ENCODE measurements at places on chromosomes 5 and 9. TPM values are rescaled to one million over a fixed set of nuclear protein-coding genes. Genes with fewer than 3 reads are reported as not detected.
A peak's percentile ranks its signal among the peaks of the same experiment; 100 is the strongest.

Gene IFNA1
- total RNA-seq = not detected

DNA sequence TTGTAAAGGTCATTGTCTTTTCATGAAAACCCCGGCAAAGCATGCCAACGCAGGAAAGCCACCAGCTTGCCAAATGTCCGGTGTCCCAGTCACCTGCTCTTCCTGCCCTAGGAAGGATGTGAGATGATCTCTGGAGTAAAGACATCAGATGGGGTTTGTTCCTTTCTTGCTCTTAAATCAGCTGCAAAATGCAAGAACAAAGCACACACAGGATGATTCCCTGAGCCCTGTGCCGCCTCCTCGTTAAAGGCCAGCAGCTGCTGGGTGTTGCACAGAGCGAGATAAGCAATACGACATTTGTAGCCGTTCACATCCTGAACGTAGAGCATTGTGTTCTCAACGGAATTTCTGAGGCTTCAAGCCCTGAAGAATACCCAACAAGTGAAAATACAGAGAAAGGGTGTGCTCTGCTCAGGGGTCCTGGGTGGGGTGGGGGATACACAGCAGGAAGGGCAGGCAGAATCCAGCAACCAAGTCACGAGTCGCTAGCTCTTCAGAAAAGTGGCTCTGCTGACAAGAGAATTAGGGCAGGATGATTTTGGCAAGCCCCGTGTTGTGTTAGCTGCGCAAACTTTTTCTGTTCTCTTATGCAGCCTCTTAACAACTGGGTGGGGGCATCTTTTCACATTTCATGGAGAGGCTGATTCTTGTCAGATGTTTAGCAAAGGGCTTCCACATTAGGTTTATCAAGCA, 229.2 kb upstream of the MAP3K1 start:
- H3K36me3 ChIP-seq = no peaks in the 10 kb centered on the region
- H3K4me1 ChIP-seq = no peaks in the 10 kb centered on the region
- no peaks in the 10 kb centered on the region for H3K27me3 ChIP-seq

- no peak overlapping the region for H3K4me3 ChIP-seq
- H3K27ac ChIP-seq = no peak overlapping the region
- H3K36me3 ChIP-seq = peaks cover 1% of the 10 kb centered on the region
- no peaks in the 10 kb centered on the region for H3K27me3 ChIP-seq
- DNase-seq = no peak
- no peaks in the 10 kb centered on the region for H3K4me1 ChIP-seq
Measured at GRCh38 chr5:136066661-136067271, 38.0 kb downstream of the TGFBI start.

Gene TSSK1B
- total RNA-seq = 0.18 TPM

DNA sequence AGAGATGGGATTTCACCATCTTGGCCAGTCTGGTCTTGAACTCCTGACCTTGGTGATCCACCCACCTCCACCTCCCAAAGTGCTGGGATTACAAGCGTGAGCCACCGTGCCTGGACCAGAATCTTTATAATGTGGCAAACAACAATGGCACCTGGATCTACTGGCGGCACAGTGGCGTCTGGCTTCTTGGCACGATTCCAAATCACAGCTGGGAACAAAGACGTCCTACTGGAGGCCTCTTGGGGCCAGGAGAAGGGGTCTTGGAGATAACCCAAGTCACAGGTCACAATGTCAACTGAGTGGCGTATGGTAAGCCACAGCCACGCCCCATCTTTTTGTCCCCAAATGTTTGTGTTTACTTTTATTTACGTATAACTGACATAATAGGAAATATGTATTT, 77.8 kb upstream of the RAPGEF1 start:
- no peak for DNase-seq
- no peaks in the 10 kb centered on the region for H3K27me3 ChIP-seq
- no peak overlapping the region for H3K4me3 ChIP-seq

GRCh38 chr5:143977891-143978461, 166.0 kb downstream of the HMHB1 start:
- no peaks in the 10 kb centered on the region for H3K36me3 ChIP-seq
- no peaks in the 10 kb centered on the region for H3K27me3 ChIP-seq
- no peaks in the 10 kb centered on the region for H3K4me1 ChIP-seq
- DNase-seq = no peak

GRCh38 chr5:2093859-2094615, 211.3 kb upstream of the IRX4 start:
- H3K27me3 ChIP-seq = no peaks in the 10 kb centered on the region
- H3K36me3 ChIP-seq = no peaks in the 10 kb centered on the region
- peak; percentile 54 for DNase-seq
- no peaks in the 10 kb centered on the region for H3K4me1 ChIP-seq

Gene CYSRT1
- not detected for total RNA-seq

- H3K4me3 ChIP-seq = no peak overlapping the region
- H3K4me1 ChIP-seq = no peaks in the 10 kb centered on the region
- H3K36me3 ChIP-seq = peaks cover 4% of the 10 kb centered on the region
- no peak overlapping the region for H3K27ac ChIP-seq
Measured at GRCh38 chr5:54558362-54558761, 40.8 kb downstream of the SNX18 start.

- no peaks in the 10 kb centered on the region for H3K27me3 ChIP-seq
- no peak for DNase-seq
- H3K27ac ChIP-seq = no peak overlapping the region
- H3K4me3 ChIP-seq = no peak overlapping the region
- H3K36me3 ChIP-seq = no peaks in the 10 kb centered on the region
Measured at GRCh38 chr9:91034976-91035824, 233.6 kb downstream of the SYK start.

Gene CXCL14
- total RNA-seq = 219 TPM

Gene CD74
- total RNA-seq = 677 TPM

Gene KIF27
- total RNA-seq = 8.0 TPM

DNA sequence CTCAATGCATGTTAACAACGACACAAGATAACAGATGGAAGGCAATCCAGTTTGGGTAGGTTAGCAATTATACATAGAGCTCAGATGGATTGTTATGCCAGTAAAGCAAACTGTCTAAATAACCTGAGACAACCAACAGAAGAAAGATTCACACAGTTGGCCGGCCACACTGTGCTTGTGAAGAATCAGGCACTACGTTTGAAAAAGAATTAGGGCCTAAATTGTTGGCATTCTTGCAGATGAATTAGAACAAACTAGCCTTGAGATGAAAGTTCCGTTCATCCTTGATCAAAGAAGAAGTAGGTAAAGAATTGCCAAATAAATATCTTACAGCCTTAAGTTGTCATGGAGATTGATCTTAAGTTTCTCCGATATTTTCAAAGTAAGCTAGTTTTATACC, 210.6 kb downstream of the CDH18 start:
- no peak overlapping the region for H3K27ac ChIP-seq
- no peaks in the 10 kb centered on the region for H3K27me3 ChIP-seq
- H3K4me1 ChIP-seq = no peaks in the 10 kb centered on the region
- no peak overlapping the region for H3K4me3 ChIP-seq
- DNase-seq = no peak
- no peaks in the 10 kb centered on the region for H3K36me3 ChIP-seq

Gene FCN2
- total RNA-seq = 0.32 TPM

DNA sequence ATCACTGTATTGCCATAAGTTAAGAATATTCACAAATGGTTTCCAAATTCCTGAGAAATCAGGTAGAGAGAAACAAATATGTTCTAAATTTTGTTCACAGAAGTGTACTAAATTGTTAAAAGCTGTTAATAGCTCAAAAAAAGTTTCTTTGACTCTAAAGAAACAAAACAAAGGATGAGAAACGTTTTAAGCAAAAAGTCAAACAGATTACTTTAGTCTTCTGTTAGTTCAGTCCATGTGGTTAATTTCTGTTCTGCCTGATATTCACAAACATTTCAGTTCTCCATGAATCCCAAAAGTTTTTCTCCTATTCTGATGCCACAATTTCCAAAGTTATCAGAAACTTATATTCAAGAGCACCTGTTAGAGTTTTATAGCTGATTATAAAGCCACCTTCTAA, 7.7 kb upstream of the FANCC start:
- H3K27ac ChIP-seq = no peak overlapping the region
- no peak overlapping the region for H3K4me3 ChIP-seq
- no peaks in the 10 kb centered on the region for H3K4me1 ChIP-seq
- no peaks in the 10 kb centered on the region for H3K36me3 ChIP-seq
- H3K27me3 ChIP-seq = no peaks in the 10 kb centered on the region
- DNase-seq = no peak

DNA sequence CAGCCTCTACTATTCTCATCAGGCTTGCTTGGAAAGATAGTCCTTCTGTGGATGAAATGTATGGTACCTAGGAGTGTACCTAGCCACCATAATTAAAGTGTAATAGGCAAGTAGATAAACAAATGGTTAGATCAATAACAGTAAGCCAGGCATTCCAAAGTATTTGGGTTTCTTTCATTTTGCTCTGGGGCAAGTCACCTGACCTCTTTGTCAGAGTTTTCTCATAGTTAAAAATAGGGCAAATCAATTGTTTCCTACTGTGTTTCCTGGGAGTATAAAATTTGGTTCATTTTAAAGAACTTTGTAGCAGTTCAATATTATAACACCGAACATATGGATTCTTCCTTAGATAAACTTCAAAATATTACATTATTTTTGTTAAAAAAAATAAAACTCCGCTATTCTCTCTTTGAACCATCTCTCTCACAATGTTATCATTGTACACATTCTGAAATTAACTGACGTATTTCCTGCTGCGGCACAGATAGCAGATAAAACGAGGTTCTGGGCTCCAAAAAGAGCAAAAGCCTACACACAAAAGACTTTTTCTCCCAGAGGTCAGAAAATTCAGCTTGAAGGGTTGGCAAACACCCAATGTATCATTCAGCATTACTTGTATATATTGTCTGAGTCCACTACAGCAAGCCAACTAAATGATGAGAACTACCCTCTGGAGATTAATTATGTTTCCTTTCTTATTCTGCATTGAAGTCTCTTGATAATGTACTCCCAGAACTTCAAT, 267.9 kb downstream of the COX7C start:
- DNase-seq = no peak
- no peak overlapping the region for H3K27ac ChIP-seq
- no peaks in the 10 kb centered on the region for H3K27me3 ChIP-seq
- H3K36me3 ChIP-seq = no peaks in the 10 kb centered on the region

- H3K4me3 ChIP-seq = no peak overlapping the region
- H3K27ac ChIP-seq = no peak overlapping the region
- H3K36me3 ChIP-seq = no peaks in the 10 kb centered on the region
- no peak for DNase-seq
Measured at GRCh38 chr5:8058616-8059190, 189.8 kb downstream of the MTRR start.

- H3K4me1 ChIP-seq = no peaks in the 10 kb centered on the region
- DNase-seq = no peak
- no peaks in the 10 kb centered on the region for H3K27me3 ChIP-seq
- H3K36me3 ChIP-seq = no peaks in the 10 kb centered on the region
Measured at GRCh38 chr9:5264219-5264595, 33.0 kb downstream of the INSL4 start.

DNA sequence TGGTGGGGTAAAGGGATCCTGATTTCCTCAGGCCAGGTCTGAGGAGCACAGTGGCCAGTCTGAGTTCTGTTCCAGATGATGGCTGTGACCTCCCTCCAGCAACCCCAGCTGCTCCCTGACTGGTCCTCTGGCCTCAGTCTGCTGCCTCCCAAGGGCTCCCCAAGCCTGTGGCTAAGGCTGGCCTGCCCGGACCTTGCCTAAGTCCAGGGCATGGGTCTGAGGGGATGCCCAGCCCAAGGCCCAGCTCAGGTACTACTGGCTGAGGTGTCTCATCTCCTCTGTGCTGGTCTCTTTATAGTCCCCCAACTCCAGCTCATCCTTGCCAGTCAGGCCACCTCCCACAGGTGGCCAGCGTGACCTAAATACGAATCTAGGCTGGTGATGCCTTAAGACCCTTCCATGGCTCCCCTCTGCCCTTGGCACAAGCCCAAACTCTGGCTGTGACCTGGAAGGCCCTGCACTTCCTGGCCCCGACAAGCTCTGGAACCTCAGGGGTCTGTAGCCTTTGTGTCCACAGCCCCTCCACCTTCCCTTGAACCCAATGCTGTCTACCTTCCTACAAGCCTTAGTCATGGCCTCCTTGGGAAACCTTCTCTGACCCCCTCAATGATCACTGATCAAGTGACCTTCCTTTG, 9.8 kb downstream of the KIF12 start:
- no peak overlapping the region for H3K27ac ChIP-seq
- no peak overlapping the region for H3K4me3 ChIP-seq
- H3K27me3 ChIP-seq = no peaks in the 10 kb centered on the region
- H3K4me1 ChIP-seq = no peaks in the 10 kb centered on the region
- DNase-seq = no peak
- H3K36me3 ChIP-seq = no peaks in the 10 kb centered on the region

GRCh38 chr9:104028827-104029226, 65.3 kb upstream of the SMC2 start:
- no peaks in the 10 kb centered on the region for H3K4me1 ChIP-seq
- DNase-seq = no peak
- no peak overlapping the region for H3K27ac ChIP-seq
- no peaks in the 10 kb centered on the region for H3K27me3 ChIP-seq
- H3K36me3 ChIP-seq = no peaks in the 10 kb centered on the region

DNA sequence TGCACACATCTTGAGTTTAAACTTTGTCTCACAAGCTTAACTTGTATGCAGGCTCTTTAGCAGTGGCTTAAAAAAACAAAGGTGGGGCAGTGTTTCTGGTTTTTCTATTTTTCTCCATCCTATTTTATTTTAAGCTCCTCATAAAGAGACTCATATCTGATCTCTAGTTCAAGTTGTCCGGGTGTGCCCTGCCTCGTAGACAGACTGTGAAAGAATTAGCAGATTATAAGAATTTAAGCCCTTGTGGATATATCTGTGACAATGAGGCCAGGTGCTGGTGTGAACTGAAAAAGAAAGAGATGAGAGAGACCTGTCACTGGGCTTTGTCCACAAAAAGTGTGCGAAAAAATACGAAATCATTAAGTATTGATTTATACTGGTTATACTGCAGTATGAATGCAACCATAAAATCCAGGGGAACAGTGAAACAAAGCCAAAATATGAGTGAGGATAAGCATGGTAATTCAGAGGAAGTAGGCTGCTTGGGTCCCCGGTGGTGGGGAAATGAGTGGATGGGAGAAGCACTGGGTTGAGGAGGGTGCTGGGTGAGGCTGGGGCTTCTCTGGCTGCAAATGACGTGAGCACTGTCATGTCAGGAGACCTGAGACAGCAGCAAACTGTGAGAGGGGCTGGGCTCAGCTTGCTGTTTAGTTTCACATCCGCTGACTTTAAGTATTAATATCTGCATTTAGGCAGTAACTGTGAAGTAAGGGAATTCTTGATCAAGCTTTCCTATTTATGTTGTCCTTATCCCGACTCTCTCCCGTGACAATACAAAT, 179.7 kb upstream of the ANKRD55 start:
- no peak overlapping the region for H3K27ac ChIP-seq
- peaks cover 8% of the 10 kb centered on the region for H3K4me1 ChIP-seq
- no peak overlapping the region for H3K4me3 ChIP-seq
- H3K36me3 ChIP-seq = no peaks in the 10 kb centered on the region
- DNase-seq = peak; percentile 70
- H3K27me3 ChIP-seq = no peaks in the 10 kb centered on the region

- H3K4me3 ChIP-seq = no peak overlapping the region
- no peaks in the 10 kb centered on the region for H3K36me3 ChIP-seq
- no peak overlapping the region for H3K27ac ChIP-seq
- H3K27me3 ChIP-seq = no peaks in the 10 kb centered on the region
Measured at GRCh38 chr5:76805821-76806505, 12.9 kb upstream of the F2RL1 start.

DNA sequence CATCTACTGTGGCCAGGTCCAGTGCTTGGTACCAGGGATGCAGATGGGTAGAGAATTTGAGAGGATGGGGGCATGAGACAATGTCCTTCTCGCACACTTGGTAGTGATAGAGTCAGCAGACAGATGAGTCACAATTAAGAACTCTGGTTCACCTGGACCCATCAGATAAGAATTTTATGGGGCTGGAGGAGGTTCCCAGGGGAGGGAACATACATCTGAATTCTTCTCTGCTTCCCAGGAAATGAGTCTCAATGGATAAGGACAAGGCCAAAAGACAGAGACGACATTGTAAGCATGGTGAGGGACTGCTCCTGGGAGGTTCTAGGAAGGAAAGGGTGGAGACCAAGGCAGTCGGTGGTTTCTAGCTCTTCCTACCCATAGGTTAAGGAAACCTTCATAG, 5.3 kb downstream of the SLC4A9 start:
- H3K27ac ChIP-seq = no peak overlapping the region
- no peak overlapping the region for H3K4me3 ChIP-seq
- no peaks in the 10 kb centered on the region for H3K27me3 ChIP-seq
